Liver (tissue), 10 donors: ENCODE measurements at places on chromosomes 4 and X.

DNA sequence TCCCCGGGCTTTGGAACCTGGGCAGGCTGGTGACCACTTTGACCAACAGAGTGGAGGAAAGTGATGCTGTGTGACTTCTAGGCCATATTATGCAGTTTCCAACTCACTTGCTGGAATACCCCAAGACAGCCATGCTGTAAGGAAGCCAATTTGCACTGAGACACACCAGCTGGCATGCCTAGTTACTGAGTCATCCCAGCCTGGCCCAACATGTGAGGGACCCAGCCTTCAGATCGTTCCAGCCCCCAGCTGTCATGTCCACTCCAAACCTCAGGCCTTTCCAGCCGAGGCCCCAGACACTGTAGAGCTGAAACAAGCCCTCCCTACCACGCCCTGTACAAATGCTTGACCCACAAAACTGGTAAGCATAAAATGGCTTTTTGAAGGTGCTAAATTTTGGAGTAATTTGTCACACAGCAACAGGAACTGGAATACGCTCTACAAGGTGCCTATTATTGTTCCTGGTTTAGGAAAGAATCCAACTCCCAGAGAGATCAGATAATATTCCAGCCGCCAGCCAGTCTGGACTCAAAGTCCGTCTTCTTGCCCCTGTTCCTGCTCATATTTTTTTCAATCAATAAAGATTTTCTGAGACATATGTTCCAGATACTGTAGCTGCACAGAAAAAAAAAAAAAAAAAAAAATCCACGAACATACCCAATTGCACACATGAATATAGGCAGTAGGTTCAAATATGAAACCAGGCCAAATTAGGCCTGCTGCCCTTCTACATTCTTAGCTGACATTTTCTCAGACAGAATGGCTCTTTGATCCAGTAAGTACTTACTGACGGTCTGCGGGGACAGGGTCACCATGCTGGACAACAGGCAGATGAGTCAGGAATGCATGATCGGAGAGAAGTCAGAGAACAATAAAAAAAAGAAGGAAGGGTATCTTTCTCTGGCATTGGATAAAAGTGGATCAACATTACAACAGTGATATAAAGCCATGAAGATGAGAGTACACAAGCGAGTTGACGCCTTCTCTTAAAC is 35.1 kb downstream of the SH3KBP1 start:
- no peak for DNase-seq

- no peak for DNase-seq
Observed at GRCh38 chrX:106599411-106599810, 12.4 kb upstream of the RADX start.

GRCh38 chr4:33625748-33626147 is 2618.6 kb downstream of the ARAP2 start:
- no peak for DNase-seq

DNA sequence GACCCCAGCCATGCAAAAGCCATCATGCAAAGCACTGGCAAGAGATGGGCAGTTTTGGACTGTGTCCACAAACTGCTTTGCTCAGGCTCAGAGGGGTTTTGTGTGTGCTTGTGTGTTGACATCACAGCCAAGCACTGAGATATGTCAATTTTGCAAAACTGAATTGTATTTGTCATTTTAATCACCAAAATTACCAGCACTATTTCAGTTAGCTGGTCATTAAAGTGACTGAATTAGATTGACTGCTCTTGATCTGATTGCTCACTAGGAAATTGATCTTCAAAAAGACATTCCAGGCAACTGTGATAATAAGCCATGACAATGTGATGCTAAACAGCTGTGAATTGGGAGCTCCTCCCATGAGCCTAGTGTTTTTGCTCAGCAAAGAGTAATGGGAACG is 337.3 kb upstream of the GNPDA2 start:
- DNase-seq, result no peak

DNA sequence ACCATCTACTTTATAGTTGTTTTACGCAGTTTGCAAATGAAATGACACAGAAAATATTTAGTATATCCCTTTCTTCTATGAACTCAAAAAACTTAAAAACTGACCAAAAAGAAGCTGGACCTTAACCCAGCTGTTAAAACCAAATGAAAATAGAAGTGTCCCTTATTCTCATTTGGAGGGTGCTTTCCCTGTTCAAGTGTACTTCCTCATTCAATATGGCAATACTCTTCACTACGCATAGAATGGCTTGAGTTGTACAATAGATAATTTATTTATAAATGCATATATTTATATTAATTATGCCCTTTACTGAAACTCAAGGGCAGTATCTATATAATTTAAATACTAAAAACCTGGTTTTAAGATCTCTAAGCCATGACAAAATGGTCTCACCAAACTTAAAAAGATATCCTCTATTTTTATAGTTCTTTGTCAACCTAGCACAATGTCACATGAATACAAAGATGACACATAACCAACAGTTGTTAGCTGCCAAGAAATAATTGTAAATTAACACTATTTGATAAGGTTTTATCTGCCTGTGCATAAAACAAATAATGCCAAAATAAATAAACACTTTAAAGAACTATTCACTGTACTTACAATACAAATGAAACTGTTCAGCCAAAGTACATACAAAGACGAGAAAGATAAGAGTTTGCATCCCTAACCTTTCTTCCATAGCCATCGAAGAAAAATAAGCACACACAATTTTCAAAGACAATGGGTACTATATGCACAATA is 25.2 kb downstream of the YTHDC1 start:
- DNase-seq, result no peak

- DNase-seq, result no peak
Observed at GRCh38 chr4:32425243-32425642, 1705.1 kb downstream of the PCDH7 start.

DNA sequence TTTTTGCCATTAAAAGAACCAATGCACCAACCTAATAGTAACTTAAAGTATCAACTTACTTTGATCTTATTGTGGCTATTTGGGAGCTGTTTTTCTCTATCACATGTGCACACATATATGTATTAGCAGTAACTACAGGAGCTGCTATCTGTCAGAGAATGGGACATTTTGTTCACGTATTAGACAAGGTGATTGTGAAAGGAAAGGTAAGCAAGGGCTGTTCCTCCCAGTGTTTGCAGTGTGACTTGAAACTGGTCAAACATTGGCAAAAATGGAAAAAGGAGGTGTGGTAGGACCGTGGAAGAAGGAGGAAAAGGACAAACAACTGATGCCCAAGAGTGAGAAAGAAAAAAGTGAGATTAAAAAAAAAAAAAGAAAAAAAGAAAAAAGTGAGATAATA is 43.1 kb upstream of the KLHL2 start:
- no peak for DNase-seq

GRCh38 chr4:185514182-185514697 is 21.1 kb downstream of the PDLIM3 start:
- no peak for DNase-seq

DNA sequence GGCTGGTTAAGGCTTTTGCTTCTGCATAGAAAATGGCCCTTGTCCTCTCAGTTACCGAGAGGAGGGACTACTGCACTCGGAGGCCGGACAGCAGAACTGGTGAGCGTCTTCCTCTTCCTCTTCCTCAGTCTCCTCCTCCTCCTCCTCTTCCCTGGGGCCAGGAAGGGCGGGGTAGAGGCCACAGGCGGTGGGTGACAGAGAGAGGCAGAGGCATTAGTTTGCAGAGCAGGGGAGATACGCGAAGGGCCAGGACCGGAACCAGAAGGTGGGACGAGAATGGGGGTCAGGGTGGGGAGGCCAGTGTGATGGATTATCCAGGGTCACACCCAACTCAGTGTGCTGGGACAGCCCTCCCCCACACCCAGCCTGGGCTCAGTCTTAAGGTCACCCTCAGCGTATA is 14.5 kb downstream of the IQSEC2 start:
- DNase-seq, result no peak

DNA sequence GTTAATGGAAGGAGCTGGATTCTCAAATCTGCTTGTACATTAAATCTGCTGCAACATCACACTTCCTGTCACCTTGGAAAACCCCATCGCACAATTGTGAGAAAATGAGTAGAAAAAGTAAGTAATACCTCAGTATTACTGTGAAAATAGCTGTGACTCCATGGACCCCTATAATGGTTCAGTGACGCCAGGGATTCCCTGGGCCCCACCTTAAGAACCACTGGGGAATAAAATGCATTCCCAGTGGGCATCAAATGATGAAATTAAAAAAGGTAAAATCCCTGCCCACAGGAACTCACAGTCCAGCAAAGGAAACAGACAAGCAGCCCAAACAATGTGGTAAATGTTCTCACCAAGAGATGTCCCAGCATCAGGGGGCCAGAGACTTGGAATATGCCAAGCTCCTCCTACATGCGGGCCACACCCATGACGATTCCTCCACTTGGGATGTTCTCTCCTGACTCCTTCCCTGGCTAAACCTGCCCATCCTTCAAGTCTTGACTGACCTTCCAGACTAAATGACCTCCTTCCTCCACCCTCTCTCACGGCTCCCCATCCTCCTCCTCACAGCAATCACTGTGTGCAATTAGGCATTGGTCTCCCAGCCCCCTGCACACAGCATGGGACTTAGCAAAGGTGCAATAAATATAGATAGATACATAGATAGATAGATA is 2.6 kb downstream of the EVC2 start:
- no peak for DNase-seq

DNA sequence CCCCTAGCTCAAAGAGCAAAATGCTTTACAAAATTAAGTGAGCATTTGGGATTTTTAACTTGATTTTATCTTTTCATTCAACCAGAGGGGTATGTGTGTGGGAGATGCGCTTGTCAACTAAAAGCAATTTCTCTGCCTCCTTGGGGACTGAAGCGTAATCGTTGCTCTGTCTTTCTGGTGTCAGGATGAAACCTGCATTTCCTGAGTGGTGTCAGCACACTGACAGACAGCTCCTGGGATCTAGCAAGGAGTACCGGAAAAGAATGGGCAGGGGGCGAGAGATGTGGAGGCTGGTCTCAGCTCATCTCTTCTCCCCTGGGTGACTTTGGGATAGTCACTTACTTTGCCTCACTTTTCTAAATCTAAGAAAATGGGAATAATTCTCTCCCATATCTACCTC is 5.1 kb upstream of the ARHGAP36 start:
- no peak for DNase-seq

- DNase-seq, result no peak
Observed at GRCh38 chr4:146186041-146186440, 10.5 kb downstream of the LSM6 start.

DNA sequence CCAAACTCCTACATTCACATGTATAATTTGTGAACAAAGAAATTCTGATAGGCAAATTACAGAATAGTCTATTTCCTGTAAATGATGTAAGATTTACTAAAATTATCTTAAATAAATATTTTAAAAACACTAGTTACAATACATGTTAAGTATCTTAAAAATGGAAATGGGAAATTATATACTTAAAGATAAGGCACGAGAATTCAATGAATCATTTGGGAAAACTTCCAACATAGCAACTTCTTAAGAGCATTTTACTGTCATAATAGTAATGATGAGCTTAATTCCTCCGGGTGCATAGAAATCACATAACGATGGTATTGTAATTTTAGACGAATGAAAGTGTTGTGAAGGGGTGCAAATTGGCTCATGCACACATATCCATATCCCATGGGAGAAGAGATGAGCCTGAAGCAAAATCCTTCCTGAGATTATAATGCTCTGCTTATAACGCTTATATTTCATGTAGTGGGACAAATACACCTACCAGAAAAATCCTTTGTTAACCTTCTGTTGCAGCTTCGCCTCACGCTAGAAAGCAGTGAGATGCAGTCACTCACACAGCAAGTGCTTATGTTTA is 873.5 kb downstream of the PDHA2 start:
- DNase-seq, result no peak

GRCh38 chrX:19772822-19773628 is 114.4 kb downstream of the SH3KBP1 start:
- DNase-seq, result no peak
